ENCODE measurements at places on chromosomes 2 and 18.
A peak's percentile ranks its signal among the peaks of the same experiment; 100 is the strongest.

- no peak for DNase-seq
Observed at GRCh38 chr18:24078391-24078790, 60.5 kb upstream of the CABYR start.

- peak; percentile 16 for DNase-seq
Observed at GRCh38 chr2:105861200-105861599, 116.5 kb downstream of the NCK2 start.

DNA sequence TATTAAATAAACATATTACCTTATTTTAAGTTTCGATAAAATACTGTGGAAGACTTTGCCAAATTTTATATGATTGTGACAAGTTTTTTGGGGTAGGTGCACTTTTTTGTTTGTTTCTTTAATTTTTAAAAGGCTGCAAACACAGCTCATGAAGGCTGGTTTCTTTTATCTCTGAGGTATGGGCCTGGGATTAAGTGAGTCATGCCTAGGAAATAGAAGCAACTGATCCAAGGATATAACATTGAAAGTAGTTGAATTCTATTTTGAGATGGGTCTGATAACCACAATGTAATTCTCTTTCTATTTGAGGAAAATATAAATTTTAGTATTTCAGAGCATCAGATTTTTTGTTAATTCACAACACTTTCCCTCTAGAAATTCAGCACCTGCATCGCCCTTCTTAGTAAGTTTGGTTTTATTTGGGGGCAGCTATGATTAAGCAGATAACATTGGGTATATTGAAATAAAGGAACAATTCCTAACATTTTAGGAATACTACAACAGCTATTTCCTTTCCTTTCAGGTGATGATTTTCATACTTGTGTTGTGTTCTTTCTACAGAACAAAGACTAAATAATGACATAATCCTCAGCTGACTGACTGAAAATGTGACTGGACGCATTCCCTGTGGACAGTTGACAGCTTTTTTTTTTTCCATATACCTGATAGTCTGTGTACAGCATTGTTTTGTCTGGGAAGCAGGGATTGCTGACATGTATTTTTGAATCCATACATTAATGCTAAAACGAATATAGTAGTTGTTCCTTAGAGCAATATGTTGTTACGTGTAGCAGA lies 16.8 kb downstream of the RBM45 start:
- DNase-seq: no peak

DNA sequence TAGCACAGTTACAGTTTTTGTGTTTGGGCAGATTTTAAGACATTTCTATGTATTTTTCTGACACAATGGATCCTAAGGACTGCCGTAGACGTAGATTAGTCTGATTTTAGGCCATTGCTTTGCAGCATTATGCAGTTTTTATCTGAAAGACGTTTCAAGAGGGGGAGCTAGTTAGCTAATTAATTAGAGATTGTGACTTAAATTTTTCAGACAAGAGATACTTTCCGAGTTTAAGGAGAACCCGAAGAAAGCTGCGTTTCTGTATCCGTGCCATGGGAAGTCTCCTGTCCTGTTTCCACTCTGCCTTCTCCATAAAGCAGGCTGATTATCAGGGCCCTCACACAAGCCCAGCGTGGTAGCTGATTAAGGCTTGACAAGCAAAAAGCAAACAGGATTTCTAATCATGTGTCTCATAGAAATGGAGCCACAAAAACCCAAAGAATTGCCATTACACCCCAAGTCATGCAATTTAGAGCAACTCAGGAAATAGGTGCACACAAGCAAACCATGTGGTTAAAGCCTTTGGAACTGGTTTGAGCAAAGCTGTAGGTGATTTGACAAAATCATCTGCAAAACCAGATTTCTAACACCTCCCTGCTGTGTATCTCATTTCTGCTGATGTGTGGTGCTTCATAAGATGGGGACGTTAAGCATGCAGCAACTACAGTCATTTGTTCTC lies 808.1 kb downstream of the RNF144A start:
- no peak for DNase-seq

- no peak for DNase-seq
Observed at GRCh38 chr2:202116691-202117090, 43.6 kb downstream of the KIAA2012 start.

DNA sequence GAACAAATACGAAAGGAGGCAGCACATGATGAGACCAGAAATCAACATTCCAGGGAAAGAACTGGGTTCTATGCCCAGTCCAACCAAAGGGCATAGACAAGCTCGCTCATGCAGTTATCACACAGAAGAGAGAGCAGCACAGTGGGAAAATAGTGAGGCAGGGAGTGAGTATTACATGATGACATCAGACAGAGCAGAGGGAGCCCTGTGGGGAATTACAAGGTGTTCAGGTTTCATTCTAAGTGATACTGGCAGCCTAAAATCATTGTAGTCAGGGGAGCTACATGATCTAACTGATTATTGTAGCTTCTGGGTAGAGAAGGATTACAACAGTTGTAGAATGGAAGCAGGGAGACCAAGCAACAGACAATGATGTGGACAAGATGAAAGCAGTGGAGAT lies 658.5 kb downstream of the ARHGAP15 start:
- no peak for DNase-seq

- no peak for DNase-seq
Observed at GRCh38 chr2:20421988-20422370, 24.9 kb upstream of the RHOB start.

DNA sequence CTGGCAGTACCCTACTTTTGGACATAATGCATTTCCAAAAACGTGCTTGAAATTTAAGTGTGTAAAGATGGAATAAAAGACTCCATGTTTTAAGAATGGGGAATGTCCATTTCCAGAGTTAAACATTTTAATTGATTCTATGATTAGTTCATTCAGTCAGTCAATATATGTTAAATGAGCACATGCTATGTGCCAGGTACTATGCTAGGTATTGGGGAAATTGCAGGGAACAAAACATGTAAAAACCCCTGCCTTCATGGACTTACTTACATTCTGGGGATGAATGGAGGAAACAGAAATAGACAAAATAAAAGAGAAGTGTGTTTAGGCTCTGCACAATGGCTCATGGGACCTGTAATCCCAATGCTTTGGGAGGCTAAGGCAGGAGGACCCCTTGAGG lies 288.6 kb downstream of the MTX2 start:
- no peak for DNase-seq

GRCh38 chr2:176272870-176273459 lies 3.7 kb downstream of the MTX2 start:
- no peak for DNase-seq

DNA sequence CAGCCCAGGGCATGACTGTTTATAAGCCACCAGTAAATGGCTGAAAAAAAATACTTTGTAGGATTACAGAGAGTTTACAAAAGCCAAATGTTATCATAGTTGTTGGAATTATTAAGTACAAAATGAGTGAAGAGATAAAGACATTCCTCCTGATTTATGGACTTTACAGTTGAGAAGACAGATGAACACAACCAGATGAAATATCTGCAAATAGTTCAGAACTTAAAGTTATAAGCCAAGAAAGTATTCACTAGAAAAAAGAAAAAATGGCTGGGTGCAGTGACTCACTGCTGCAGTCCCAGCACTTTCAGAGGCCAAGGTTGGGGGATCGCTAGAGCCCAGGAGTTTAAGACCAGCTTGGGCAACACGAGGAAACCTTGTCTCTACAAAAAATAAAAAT lies 11.2 kb downstream of the PMAIP1 start:
- no peak for DNase-seq

DNA sequence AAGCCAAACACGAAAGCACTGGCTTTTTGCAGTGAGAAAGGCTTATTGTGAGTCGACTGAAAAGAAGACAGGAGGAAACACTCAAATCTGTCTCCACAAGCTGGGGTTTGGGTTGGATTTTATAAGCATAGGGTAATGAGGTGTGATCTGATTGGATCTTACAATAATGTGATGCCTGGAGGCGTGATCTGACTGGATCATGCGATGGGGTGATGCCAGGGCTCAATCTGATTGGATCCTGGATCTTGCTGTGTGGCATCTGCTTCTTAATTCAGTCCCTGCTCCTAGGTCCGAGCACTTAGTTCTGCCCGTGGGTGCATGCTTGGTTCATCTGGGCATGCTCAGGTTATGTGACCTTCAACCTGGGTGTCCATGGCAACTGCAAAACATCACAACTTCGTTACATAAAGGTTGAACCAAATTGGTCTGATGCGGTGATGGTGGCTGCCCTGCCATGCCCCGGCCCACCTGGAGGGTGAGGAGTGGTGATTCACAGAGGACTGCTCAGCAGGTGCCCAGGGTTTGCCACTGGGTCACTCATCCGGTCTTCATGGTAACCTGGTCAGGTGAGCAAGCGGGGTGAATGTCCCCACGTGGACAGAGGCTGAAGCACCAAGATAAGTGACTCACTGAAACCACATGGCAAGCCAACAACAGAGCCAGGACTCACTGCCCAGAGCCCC lies 111.0 kb downstream of the KCNF1 start:
- no peak for DNase-seq

DNA sequence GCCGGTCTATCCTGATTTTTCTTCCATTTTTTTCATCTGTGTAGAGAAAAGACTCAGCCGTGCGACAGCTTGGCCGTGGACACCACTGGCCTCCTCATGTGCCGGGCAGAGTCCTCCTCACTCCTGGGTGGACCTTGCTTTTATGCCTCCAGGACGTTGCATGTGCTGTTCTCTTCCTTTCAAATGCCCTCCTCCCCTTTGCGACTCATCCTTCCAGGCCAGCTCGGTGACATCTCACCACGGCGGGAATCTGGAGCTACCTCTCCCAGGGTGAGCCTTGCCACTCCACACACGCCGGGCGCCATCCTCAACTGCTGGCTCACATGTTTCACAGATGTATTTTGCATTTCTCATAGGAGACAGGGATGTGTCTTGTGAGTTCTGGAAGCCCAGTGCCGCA lies 198.5 kb upstream of the HDAC4 start:
- peak; percentile 12 for DNase-seq

- no peak for DNase-seq
Observed at GRCh38 chr2:64625299-64626145, 28.2 kb downstream of the SERTAD2 start.

- no peak for DNase-seq
Observed at GRCh38 chr2:170022692-170023091, 155.3 kb upstream of the MYO3B start.

- DNase-seq: no peak
Observed at GRCh38 chr2:160394153-160394552, 99.5 kb downstream of the RBMS1 start.

DNA sequence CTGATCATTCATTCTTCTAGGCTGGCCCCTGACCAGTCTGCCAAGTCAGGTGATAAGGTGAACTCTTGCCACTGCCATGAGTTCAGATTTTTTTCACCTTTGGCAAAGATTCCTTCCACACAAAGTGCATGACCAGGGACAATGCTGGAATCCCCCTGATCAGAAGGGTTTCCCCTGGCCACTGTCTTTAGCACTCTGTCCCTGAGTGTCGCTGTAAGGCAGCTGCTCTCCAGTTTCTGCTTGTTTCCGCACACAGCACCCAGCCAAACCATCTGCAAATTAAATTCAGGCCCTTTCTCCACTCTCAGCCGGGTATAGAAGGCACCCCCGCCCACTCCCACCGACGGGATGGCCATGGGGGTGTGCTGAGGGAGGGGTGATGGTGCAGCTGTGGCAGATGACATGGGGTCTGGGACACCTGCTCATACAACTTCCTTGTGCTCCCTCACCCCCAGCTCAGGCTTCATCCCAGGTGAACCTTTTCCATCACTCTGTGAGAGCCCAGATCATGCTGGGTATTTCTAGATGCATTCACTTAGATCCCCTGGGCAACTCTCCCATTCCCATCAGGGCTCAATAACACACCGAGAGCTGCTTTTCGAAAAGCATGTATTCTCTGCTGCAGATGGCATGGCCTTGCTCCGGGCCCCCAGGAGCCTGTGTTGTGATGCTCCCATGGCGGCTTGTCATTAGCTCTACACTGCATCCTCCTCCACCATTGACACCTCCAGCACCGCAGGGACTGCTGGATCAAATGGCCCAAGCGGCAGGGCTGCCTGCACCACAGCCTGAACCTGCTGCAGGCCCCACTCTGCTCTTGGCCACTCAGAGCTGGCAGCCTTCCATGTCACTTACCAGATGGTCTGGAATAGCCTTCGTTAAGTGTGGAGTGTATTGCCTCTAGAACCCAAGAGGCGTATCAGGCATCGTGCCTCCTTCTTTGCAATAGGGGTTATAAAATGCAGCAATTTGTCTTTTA lies 52.3 kb upstream of the ROCK2 start:
- no peak for DNase-seq

DNA sequence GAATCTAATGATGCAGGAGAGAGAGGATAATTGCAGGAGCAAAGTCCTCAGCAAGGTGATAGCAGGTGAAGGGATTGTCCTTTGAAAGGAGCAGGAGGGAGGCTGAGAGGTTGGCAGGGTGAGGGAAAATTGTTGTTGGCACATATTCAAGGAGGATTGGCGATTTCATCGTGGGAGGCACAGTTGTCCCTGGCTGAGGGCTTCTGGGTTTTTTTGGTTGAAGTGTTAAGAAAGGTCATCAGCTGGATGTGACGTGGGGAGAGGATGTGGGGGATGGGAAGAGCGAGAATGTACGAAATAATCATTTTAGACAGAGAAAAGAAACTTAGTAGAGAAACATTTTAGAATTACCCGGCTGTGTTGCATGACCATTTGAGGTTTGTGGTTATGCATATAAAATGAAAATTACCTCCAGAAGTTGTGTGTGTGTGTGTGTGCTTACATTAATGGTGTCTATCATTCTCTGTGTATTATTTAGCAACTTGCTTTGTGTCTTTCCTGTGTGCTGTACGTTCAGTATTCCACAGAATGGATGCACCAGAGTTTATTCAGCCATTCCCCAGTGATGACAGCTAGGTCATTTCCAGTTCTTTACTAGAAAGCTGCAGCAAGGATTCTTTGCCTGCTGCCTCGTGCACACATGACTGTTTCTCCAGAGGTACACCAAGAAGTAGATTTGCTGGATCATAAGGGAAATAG lies 67.6 kb downstream of the SDC1 start:
- no peak for DNase-seq

GRCh38 chr2:59889305-59889704 lies 664.1 kb downstream of the BCL11A start:
- no peak for DNase-seq

DNA sequence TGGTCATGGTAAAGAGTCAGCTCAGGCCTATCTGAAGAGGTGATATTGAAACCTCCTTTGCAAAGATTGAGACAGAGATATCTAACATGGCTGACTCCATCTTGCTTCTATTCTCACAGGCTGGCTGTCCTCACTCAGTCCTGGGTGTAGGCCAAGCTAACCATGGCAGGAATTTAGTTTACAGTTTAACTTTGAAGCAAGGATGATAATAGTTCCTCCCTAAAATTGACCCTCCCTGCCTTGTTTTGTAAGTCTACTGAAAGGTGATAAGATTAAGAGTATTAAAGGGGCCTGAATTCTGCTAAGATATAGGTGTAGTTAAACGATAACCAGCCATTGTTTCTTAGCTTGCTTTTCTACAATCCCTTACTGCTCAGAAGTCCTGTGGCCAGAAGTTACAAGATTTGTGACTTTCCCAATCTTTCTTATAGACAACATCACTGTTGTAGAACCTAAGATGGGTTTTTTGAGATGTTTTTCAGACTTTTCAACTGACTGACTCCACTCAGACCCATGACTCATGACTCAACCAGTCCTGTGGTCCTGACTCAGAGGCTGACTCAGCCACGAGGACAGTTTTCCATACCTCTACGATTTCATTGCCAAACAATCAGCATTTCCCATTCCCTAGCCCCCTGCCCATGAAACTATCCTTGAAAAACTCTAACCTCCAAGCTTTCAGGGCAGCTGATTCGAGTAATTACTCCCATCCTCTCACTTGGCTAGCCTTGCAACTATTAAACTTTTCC lies 195.7 kb upstream of the SESTD1 start:
- peak; percentile 40 for DNase-seq

- no peak for DNase-seq
Observed at GRCh38 chr18:3225588-3225987, 5.8 kb upstream of the MYOM1 start.

GRCh38 chr2:4914551-4914950 lies 777.6 kb upstream of the SOX11 start:
- DNase-seq: no peak

Data from activated T-cell treated with anti-CD3 and anti-CD28 coated beads, Interleukin-2, amount 50 U/mL, for 48 hours (primary cell).